ENCODE measurements at places on chromosomes 6 and 20. TPM values are rescaled to one million over a fixed set of nuclear protein-coding genes. Genes with fewer than 3 reads are reported as not detected.

The CD83 gene
- total RNA-seq = 12.9 TPM

The PCK1 gene
- 331 TPM for total RNA-seq

The HTR1E gene
- not detected for total RNA-seq

The KHDC1 gene
- total RNA-seq = 0.35 TPM

The AIF1 gene
- total RNA-seq = 60.1 TPM
